H7 (cell line): ENCODE measurements at places on chromosomes 4 and X. TPM values are rescaled to one million over a fixed set of nuclear protein-coding genes. Genes with fewer than 3 reads are reported as not detected.

CCSER1 gene
- 0.67 and 1.1 TPM in 2 replicates for total RNA-seq

WDR19 gene
- 7.1 and 10.8 TPM in 2 replicates for total RNA-seq

BEND2 gene
- total RNA-seq = not detected in 2 replicates

LUZP4 gene
- total RNA-seq = 0.33 TPM in 1 of 2 replicates, not detected in the other

POU3F4 gene
- 0.37 and 0.52 TPM in 2 replicates for total RNA-seq

CLDN2 gene
- total RNA-seq = not detected in 2 replicates

RHOXF2B gene
- not detected in 2 replicates for total RNA-seq

ZNF157 gene
- total RNA-seq = 0.26 and 0.31 TPM in 2 replicates

FAM9B gene
- 0.03 TPM in 1 of 2 replicates, not detected in the other for total RNA-seq

TRIM61 gene
- 0.14 and 0.30 TPM in 2 replicates for total RNA-seq

HSFX1 gene
- total RNA-seq = 0.11 and 0.76 TPM in 2 replicates

CFAP99 gene
- total RNA-seq = not detected in 2 replicates
